ENCODE measurements at places on chromosomes 16 and 17.

- DNase-seq = no peak
Observed at GRCh38 chr16:82991410-82991809, 364.6 kb downstream of the CDH13 start.

GRCh38 chr17:35184274-35184673 is 9.9 kb downstream of the SLC35G3 start:
- no peak for DNase-seq

DNA sequence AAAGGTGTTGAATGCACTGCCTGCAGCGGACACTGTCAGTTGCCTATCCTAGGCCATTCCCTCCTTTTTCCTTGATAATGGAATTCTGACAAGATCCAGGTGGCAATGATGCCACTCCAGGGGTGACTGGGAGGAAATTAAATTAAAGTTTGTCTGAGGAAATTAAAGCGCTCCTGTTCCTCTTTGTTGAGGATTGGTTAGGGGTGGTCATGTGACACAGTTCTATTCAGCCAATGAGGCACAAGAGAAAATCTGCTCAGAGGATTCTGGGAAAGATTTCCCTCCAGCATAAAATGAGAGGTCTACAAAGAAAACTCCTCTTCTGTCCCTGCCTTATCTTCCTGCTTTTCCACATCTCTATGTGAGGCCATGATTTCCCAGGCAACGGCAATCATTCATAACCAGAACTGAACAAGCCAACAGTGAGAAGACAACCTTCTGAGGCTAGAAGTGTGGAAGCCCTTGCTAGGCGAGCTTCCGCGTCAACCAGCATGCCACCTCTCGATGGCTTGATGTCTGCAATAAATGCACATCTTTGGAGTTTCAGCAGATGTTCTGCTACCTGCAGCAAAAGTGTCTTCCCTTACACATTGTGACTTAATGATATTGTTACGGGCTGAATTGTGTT is 5.6 kb upstream of the BCO1 start:
- no peak for DNase-seq

- DNase-seq = no peak
Observed at GRCh38 chr16:12293017-12293618, 316.6 kb downstream of the SNX29 start.

DNA sequence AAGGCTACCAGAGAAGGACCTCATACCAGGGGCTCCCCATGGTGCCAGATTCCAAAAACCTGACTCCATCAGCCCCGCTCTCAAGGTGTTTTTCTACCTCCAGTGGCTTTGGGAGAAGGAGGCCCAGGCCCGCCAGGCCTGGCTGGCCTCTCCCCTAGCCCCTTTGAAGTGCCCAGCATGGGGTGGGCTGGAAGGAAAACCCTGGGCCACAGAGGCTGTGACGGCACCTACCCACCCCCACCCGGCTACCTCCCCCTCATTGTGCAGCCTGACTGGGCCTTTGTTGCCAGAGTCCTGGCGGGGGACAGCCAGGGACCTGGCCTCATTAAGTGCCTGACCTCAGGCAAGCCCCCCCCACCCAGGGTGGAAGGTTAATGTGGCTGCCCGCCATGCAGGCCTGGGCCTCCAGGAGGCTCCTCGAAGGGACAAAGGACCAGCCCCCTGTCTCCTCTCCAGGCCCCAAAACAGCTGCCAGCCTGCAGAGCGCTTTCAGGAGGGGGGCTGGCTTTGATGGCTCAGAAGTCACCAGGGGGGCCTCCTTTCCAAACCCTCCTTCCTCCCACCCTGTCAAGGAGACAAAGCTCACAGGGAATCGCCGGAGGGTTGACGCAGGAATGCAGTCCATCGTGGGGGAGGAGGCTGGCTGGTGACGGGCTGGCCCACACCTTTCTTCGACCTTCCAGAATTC is 159.4 kb downstream of the ZNF423 start:
- no peak for DNase-seq

GRCh38 chr17:56978441-56979090 is 635 bp downstream of the SCPEP1 start:
- no peak for DNase-seq

DNA sequence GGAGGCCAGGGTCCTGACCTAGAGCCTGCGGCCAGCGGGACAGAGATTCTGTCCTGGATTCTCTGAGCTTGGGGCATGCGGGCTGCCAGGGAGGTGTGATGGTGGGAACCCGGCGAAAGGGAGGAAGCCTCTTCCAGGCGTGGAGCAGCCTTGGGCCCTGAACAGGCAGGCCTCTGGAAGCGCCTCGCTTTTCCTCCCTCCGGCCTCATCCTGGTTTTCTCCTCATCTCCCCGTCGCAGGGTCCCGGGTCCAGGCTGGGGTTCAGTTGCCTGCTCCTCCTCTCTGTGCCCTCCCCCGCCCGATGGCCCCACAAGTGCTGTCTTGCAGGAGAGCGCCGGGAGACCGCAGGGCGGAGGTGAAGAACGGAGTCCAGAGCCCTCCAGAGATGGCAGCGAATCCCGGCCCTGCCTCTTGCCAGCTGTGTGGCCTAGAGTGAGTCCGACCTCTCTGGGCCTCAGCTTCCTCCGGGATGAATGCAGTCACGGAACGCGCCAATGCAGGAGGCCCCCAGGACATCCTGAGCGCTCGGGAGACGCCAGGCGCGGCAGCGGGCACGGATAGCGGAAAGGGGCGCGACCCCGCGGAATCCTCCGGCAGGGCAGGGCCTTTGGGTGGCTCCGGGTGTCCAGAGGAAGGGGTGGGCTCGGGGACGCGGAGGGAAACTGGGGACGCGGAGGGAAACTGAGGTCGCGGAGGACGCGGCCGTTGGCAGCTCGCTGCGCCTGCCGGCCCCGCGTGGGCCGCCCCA is 553 bp upstream of the RAB11FIP4 start:
- DNase-seq = no peak

- no peak for DNase-seq
Observed at GRCh38 chr16:11224096-11224893, 31.7 kb downstream of the SOCS1 start.

- DNase-seq = no peak
Observed at GRCh38 chr17:39750131-39751015, 12.6 kb downstream of the GRB7 start.

- DNase-seq = no peak
Observed at GRCh38 chr17:5364156-5364555, 55.3 kb downstream of the NUP88 start.

- DNase-seq = no peak
Observed at GRCh38 chr16:10522966-10523365, 57.4 kb downstream of the EMP2 start.

DNA sequence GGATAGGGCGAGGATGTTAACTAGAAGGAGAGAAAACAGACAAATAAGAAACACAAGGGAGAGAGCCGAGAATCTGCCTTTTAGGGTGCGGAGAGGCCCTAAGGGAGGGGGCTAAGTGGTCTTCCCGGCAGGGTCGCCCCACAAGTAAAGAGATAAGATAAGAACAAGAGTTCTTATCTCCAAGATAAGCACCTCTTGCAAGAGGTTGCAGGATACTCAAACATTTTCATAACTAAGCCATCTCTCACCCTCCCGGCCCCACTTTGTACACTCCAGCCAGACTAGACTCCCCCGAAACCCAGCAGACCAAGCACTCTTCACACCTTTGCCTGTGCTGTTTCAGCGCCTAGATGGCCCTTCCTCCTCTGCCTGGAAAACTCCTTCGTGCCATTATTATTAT is 14.3 kb downstream of the ZNF319 start:
- no peak for DNase-seq

GRCh38 chr17:27892542-27892865 is 661 bp downstream of the LYRM9 start:
- no peak for DNase-seq

- DNase-seq = no peak
Observed at GRCh38 chr17:10648956-10649355, 8.2 kb downstream of the MYH3 start.

- DNase-seq = no peak
Observed at GRCh38 chr17:39098588-39098987, 52.8 kb downstream of the PLXDC1 start.

- DNase-seq = no peak
Observed at GRCh38 chr16:76081967-76082366, 195.2 kb upstream of the CNTNAP4 start.

GRCh38 chr16:81693041-81693743 is 85.9 kb upstream of the PLCG2 start:
- no peak for DNase-seq

GRCh38 chr17:40696651-40697072 is 6.9 kb downstream of the KRT24 start:
- DNase-seq = no peak

DNA sequence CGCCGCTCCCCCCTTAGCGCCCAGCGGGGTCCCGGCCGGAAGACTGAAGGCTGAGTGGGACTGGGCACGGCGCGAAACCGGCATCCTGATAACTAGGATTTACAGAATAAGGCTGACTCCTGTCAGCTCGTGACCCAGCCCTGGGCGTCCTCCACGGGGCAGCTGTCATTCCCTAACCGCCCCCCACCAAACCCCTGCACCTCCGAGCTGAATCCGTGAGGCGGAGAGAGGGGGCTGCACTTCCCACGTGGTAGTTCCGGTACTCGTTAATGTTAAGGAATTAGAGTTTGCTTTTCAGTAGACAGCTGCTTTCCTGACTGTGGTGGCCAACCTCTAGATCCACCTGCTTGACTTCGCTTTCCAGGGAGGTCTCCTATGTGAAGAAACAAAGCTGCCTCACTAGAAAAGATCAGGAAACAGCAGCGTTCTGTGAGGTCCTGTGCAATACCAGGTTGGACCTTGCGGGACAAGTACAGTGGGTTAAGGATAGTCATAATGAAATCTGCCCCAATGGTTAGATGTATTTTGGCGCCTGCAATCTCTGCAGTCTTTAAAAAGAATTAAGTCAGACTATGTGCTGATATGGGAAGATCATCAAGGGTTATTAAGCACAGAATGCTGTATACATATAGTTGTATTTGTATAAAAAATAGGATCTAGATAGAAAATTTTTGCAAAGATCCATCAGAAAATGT is 1.1 kb upstream of the WBP2 start:
- DNase-seq = no peak

DNA sequence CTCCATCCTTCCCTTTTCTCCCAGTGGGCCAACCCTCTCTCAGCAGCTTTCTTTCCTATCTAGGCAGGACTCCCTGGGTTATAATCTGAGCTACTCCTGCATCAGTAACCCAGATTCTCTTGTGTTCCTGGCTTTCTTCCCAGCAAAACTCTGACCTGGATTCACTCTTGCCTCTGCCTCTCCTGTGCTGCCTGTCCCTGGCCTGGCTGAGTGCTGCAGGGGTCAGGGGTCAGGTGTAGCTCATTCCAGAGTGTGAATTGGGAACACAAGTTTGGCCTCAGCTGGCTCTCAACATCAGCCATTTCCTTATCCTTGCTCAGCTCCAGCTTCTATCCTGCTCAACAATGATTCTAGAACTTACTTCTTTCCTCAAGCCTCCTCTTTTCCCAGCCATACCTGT is 2.5 kb upstream of the ST6GALNAC2 start:
- no peak for DNase-seq

GRCh38 chr17:5283571-5284315 is 1.7 kb downstream of the RABEP1 start:
- no peak for DNase-seq

- DNase-seq = no peak
Observed at GRCh38 chr16:64403352-64403751, 718.5 kb downstream of the CDH11 start.

- no peak for DNase-seq
Observed at GRCh38 chr16:69672315-69672997, 53.9 kb downstream of the NQO1 start.

GRCh38 chr16:8768692-8769091 is 28.7 kb downstream of the TMEM186 start:
- DNase-seq = no peak

- peak; percentile 50 for DNase-seq
Observed at GRCh38 chr16:24516900-24517669, 22.3 kb upstream of the RBBP6 start.

- peak; percentile 12 for DNase-seq
Observed at GRCh38 chr16:12319428-12320035, 343.0 kb downstream of the SNX29 start.

DNA sequence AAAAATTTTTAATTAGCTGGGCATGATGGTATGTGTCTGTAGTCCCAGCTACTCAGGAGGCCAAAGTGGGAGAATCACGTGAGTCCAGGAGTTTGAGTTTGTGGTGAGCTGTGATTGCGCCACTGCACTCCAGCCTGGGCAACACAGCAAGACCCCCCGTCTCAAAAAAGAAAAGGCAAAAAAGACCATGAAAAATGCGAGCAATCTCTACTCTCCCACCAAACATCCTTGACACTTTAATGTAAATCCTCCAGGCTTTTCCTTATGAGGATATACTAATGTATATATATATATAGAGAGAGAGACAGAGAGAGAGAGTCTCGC is 28.1 kb downstream of the MMP15 start:
- DNase-seq = no peak

GRCh38 chr16:85988306-85988705 is 89.3 kb downstream of the IRF8 start:
- no peak for DNase-seq

- no peak for DNase-seq
Observed at GRCh38 chr16:12343913-12344312, 367.4 kb downstream of the SNX29 start.

GRCh38 chr16:75311383-75311938 is 60.0 kb upstream of the BCAR1 start:
- no peak for DNase-seq

DNA sequence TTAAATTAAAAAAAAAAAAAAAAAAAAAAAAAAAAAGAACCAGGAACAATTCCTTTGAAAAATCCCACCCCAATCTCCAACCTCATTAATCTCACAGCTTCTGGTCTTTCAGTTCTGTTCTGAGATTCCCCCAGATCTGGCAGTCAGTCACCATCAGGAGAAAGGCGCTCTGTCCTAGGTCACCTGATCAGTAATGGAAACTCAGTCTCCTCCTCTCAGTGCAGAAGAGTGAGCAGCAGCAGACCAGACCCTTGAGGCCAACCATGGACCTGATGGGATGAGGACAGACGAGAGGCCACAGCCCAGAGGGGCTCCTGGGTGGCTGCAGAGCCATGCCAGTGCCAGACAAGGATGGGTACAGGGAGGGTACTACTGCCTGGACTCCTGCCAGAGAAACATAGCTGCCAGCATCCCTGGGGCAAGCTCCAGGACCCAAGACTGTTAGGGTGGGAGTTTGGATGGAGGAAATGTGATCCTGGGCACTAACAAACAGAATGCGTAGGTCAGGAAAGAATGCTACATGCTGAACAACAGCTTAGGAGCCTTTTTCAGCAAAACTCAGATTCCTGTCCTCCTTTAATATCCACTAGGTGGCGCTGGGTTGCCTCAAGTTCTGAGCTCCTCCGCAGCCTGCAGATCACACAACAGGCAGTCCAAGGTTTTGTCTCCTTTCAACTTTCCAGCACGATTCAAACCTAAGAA is 28.7 kb downstream of the MPG start:
- DNase-seq = peak; percentile 28

DNA sequence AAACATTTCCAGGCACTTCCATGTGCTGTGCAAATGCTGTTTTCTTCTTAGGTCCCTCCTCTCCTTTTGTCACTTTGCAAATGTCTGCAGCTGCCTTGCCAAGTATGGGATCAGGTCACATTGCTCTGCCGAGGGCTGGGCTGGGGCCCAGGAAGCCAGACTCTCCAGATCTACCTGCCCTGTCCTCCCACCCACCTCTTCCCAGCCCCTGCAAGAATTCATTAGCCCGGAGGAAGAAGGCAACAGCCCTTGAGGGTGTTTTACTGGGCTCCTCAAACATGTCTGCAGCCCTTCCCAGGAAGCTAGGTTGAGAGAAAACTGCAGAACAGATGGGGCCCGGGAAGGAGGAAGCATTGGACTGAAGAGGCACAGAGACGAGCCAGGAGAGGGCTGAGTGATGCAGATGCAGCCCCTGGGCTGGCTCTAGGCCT is 47.1 kb downstream of the WSB1 start:
- DNase-seq = no peak

Data from NCI-H1417 treated with DMSO at 0.1 percent for 48 hours (cell line).